ENCODE measurements at places on chromosomes 3 and 15. TPM values are rescaled to one million over a fixed set of nuclear protein-coding genes. Genes with fewer than 3 reads are reported as not detected.

Gene KY
- total RNA-seq: 1.6 TPM

Gene CLRN1
- total RNA-seq: not detected

Gene XCR1
- total RNA-seq: not detected

Gene COX5A
- total RNA-seq: 63.0 TPM

Gene PLSCR5
- not detected for total RNA-seq

Gene FAM227B
- total RNA-seq: 4.3 TPM

Gene LIPC
- 1.7 TPM for total RNA-seq

Gene OIP5
- 0.25 TPM for total RNA-seq

Gene TNNC1
- 2.0 TPM for total RNA-seq

Gene ADAMTSL3
- total RNA-seq: 2.0 TPM

Gene REC114
- not detected for total RNA-seq

Gene GOLGA8S
- total RNA-seq: under 0.01 TPM

Gene RBSN
- 29.6 TPM for total RNA-seq

Gene DAZL
- not detected for total RNA-seq

Gene ARMC8
- 49.8 TPM for total RNA-seq

Gene NUP210
- 0.33 TPM for total RNA-seq

Gene ALDH1A3
- total RNA-seq: 197 TPM

Gene MON1A
- total RNA-seq: 12.8 TPM

Gene RTP1
- total RNA-seq: not detected

Gene LPP
- 33.2 TPM for total RNA-seq

Gene CHDH
- 7.9 TPM for total RNA-seq

Gene PROS1
- 109 TPM for total RNA-seq

Gene GNAT1
- total RNA-seq: not detected

Gene NMB
- 4.1 TPM for total RNA-seq

Gene GOLGA6A
- not detected for total RNA-seq

Gene GNB4
- total RNA-seq: 50.5 TPM

Gene CMTM7
- 10.1 TPM for total RNA-seq

Gene CDC25A
- total RNA-seq: 0.90 TPM

Gene B3GALNT1
- 28.5 TPM for total RNA-seq

Gene IL5RA
- total RNA-seq: not detected

Gene NAA50
- total RNA-seq: 242 TPM

All from fibroblast of the aortic adventitia (primary cell).